Activated naive CD4-positive, alpha-beta T cell treated with anti-CD3 and anti-CD28 coated beads, Interleukin-2, amount 10 ng/mL, durations not matched to agents 7 days and 5 days (primary cell): ENCODE measurements at places on chromosomes 11 and 22.

- H3K27me3 ChIP-seq = no peaks in the 10 kb centered on the region
- no peak overlapping the region for H3K4me3 ChIP-seq
- peaks cover 28% of the 10 kb centered on the region for H3K4me1 ChIP-seq
- peaks cover 79% of the 10 kb centered on the region for H3K36me3 ChIP-seq
Observed at GRCh38 chr11:128783513-128783912, 83.6 kb downstream of the KCNJ1 start.

- H3K27me3 ChIP-seq = peaks cover 58% of the 10 kb centered on the region
- no peaks in the 10 kb centered on the region for H3K36me3 ChIP-seq
- H3K4me3 ChIP-seq = peak within 1 kb of the TSS; percentile 61
- DNase-seq = peak; percentile 51
- peaks cover 17% of the 10 kb centered on the region for H3K4me1 ChIP-seq
Observed at GRCh38 chr11:120324932-120325810, at the start of gene TLCD5. Gene TLCD5 (plus strand): TSS chr11:120325299. CDS start chr11:120327442, 2,143 bp downstream.

GRCh38 chr11:60927600-60927999 lies 3.3 kb downstream of the TMEM132A start:
- H3K4me3 ChIP-seq = no peak overlapping the region
- no peak for DNase-seq
- peaks cover 8% of the 10 kb centered on the region for H3K36me3 ChIP-seq
- peaks cover 10% of the 10 kb centered on the region for H3K4me1 ChIP-seq
- peaks cover 95% of the 10 kb centered on the region for H3K27me3 ChIP-seq

- H3K4me1 ChIP-seq = no peaks in the 10 kb centered on the region
- H3K4me3 ChIP-seq = no peak overlapping the region
- H3K27ac ChIP-seq = no peak overlapping the region
- no peaks in the 10 kb centered on the region for H3K27me3 ChIP-seq
- no peak for DNase-seq
Observed at GRCh38 chr11:109590782-109591181, 168.8 kb downstream of the C11orf87 start.

GRCh38 chr11:93846411-93846810 lies 4.0 kb downstream of the VSTM5 start:
- no peak overlapping the region for H3K4me3 ChIP-seq
- peaks cover 4% of the 10 kb centered on the region for H3K4me1 ChIP-seq
- H3K27ac ChIP-seq = no peak overlapping the region
- H3K36me3 ChIP-seq = no peaks in the 10 kb centered on the region

DNA sequence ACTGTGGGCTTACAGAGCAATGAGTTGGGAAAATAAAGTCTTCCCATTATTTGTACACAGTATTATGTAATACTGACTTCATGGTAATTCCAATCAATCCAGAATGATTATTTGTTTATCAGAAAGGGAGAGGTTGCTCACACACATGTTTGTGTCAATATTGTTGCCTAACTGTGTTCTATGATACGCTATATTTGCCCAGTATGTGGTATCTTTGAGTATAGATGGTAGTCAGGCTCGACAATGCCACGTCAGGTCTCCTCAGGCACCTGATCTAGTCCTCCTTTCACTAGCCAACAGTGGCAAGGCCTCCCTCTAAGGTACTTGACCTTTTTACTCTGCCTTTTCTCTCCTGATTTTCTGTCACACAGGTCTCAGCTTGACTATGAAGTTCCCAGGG lies 5.3 kb downstream of the DNHD1 start:
- no peak overlapping the region for H3K4me3 ChIP-seq
- DNase-seq = no peak
- peaks cover 10% of the 10 kb centered on the region for H3K36me3 ChIP-seq
- no peaks in the 10 kb centered on the region for H3K27me3 ChIP-seq
- H3K4me1 ChIP-seq = peaks cover 3% of the 10 kb centered on the region
- H3K27ac ChIP-seq = no peak overlapping the region
